Adipocyte (in vitro differentiated cells): ENCODE measurements at places on chromosomes 6 and 20.

GRCh38 chr6:170176898-170177771, 113.7 kb downstream of the DLL1 start:
- no peak for DNase-seq

GRCh38 chr20:17882065-17882833, 86.3 kb downstream of the SNX5 start:
- DNase-seq: no peak

DNA sequence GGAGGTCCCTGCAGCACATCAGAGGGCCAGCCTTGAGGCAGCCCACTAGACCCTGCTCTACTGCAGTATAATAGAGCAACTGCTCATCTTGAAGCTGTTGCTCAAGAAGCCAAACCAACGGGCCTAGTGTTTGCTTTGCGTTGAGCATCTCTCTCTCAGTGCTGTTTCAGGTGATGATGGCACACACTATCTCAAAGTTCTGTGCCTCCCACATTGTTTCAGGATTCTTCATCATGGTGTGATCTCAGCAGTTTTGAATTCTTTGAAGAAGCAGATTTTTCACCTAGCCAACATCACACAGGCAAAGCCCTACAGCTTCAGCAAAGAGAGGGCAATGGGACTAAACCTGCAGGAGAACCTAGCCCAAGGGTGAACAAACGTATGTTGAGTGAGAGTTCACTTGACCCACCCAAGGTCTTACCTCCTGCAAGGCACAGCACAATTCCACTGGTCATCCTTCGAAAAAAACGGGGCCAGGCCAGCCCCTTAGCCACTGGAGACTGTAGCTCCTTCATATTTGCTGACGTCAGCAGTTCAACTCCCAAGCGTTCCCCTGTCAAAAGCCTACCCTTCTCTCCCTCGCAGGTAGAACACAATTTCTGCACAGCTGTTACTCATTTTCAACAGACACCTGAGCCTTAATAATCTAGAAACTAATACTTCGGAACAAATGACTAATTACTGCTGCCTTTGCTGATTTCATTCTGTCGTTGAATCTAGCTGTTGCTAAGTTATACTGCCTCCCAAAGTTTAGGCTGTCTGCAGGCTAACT, 15.8 kb downstream of the MYB start:
- DNase-seq: no peak

DNA sequence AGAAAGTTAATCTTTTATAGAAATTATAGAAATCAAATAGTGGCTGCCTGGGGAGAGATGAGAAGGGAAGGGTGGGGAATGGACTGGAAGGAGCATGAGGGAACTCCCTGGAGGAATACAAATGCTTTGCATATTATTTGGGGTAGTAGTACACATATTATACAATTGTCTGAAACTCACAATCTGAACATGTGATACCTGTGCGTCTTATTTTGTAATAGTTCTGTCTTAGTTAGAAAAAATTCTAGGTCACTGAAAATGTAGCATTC, 30.7 kb upstream of the SPTLC3 start:
- no peak for DNase-seq

- DNase-seq: no peak
Measured at GRCh38 chr6:11785774-11786579, 7.4 kb upstream of the ADTRP start.

- DNase-seq: no peak
Measured at GRCh38 chr6:109313139-109313538, 69.1 kb downstream of the CD164 start.

DNA sequence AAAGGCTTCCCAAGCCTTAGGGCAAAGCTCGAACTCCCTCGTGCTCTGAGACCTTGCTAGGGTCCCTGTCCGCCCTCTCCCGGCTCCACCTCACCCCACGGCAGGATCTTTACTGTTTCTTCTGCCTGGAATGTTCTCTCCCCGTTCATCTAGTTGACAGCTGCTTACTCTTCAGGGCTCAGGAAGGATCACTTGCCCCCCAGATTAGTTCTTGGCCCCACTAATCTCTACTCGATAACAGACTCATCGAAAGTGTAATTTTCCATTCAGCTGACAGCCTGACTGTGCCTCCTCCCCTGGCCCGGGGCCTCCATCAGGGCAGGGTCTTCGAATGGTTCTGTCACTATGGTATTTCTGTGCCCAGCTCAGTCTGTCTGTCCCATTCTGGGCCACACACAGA, 3.1 kb downstream of the MAP1LC3A start:
- no peak for DNase-seq

GRCh38 chr6:55882718-55883569, 7.6 kb upstream of the BMP5 start:
- peak; percentile 75 for DNase-seq

DNA sequence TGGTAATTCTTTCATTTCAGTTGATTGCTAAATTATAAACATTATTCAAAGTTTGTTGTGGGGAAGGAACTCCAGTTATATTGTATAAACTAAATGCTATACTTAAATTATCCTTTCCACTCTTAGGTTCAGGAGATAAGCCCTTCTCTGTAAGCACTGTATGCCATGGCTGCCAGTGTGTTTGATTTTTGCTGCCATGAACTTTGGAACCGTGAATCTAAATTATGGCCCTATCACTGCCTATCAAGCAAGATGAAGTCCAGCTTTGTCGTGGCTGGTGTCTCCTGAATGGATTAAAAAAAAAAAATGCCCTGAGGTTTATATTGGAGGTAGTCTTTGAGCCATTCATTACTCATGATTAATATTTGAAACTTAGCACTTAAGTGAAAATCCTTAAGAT, 44.7 kb downstream of the CDC5L start:
- DNase-seq: no peak

DNA sequence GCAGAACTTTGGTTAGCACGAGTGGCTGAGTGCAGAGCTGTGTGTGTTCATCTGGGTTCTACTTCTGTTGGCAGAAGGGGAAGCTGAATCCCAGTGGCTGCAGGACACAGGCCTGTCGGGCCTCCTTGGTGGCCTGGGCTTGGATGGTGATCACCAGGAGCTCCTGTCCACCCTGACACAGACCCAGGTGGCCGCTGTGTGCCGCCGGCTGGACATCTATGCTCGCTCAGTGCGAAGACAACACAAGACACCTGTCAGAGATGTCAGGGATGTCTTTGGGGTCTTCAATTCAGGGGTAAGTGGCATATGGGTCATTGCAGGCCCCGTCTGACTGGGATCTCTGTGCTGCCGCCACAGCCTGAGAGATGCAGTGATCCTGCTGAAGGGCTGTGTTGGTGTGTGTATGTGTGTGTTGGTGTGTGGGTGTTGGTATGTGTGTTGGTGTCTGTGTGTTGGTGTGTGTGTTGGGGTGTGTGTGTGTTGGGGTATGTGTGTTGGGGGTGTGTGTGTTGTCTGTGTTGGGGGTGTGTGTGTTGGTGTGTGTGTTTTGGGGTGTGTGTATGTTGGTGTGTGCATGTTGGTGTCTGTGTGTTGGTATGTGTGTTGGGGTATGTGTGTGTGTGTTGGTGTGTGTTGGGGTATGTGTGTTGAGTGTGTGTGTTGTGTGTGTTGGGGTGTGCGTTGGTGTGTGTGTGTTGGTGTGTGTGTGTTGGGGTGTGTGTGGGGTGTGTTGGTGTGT, 25.5 kb downstream of the ARHGAP40 start:
- no peak for DNase-seq

DNA sequence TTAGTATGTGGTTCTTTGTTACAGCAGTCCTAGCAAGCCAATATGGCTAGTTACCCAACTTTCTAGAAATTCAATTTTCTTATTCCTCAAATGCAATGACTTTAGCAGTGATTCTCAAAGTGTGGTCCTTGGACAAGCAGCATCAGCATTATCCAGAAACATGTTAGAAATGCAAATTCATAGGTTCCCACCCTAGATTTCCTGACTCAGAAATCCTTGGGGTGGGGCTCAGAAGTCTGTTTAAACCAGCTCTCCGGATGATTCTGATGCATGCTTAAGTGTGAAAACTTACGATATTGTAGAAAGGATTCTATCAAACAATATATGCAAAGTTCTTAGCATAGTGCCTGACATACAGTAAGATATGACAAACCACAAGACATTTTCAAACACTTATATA, 757.1 kb downstream of the DHX35 start:
- no peak for DNase-seq

DNA sequence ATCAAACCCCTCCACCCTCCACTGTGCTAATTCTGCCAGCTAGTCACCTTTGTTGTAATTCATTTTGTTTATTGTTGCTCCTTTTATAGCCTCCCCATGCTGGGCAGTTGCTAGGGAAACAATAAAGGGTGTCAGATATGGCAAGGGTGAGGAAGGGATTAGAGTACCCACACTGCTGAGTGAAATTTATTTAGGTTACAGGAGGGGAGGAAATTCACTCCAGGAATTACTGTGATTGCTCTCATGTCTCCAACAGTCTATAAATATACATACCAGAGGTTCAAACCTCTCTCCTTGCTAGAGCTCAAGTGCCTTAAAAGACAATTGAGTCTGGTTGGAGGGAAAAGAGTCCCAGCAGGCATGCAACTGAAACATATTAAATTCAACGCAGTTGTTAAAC, 90.6 kb upstream of the ADGRF1 start:
- no peak for DNase-seq

- DNase-seq: no peak
Measured at GRCh38 chr6:129671442-129672340, 38.3 kb downstream of the ARHGAP18 start.

GRCh38 chr6:145036848-145037567, 698.3 kb downstream of the EPM2A start:
- no peak for DNase-seq

GRCh38 chr20:10788055-10788454, 114.3 kb upstream of the JAG1 start:
- no peak for DNase-seq

DNA sequence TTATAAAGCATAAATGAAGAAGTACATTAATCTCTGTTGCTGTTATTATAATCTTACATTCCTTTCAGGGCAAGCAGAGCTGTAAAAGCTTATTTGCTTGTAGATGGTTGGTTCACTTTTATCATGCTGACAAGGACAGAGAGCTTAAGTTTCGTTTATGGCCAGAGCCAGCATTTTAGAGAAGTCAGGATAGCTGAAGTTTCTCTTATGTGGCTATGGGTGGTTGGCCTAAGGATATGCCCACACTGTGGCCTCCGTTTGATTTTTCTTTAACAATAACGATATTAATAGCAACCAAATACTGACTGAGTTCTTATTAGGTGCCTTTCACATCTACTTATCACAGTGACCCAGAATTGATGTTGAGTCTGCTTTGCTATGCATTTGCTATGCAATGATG, 78.5 kb downstream of the FARS2 start:
- no peak for DNase-seq

DNA sequence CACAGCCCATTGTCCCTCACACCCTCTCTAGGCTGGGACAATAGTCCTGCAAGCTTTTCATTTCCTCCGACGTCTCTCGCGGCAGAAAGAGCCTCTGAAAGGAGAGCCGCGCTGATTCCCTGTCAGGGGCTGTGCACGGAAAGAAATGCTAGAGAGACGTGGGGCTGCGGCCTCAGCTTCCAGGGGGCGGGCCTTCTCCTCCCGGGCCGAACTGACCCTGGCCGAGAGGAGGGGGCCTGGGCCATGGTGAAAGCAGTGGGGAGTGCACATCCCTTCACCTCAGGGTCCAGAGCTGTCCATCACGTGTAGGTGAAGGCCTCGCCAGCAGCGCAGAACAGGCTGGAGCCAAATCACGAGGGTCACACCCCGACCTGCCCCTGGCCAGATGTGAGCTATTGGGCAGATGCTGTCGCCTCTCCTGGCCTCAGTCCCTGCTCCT, 220.4 kb downstream of the TAF4 start:
- DNase-seq: no peak

- DNase-seq: no peak
Measured at GRCh38 chr6:71997341-71997740, 111.0 kb downstream of the RIMS1 start.

- DNase-seq: no peak
Measured at GRCh38 chr6:30399390-30400058, 54.6 kb downstream of the RPP21 start.

DNA sequence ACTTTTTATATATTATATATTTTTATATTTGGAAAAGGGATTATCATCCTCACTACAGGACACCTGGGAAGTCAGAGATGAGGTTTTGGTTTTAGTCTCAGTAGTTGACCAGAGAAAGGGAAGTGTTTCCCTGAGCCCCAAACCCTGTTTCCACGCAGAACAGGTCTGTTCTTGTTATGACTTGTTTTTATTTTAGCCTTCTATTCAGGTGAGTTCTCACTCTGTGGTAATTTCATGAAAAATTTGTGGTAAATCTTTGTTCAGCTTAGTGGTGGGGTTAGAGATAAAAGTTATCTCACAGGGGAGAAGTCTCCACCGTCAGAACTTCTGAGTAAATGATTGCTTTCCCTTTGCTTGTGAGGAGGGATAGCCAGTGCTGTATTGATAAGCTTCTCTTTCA, 224.9 kb downstream of the FARS2 start:
- no peak for DNase-seq

DNA sequence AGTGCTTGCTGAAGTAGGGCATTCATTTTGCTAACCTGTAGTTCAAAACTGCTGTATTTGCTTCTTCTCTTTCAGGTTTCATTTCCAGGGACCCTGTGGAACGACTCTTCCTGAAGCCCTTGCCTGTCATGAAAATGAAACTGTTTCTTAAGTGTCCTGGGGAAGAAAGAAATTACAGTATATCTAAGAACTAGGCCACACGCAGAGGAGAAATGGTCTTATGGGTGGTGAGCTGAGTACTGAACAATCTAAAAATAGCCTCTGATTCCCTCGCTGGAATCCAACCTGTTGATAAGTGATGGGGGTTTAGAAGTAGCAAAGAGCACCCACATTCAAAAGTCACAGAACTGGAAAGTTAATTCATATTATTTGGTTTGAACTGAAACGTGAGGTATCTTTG, 3.4 kb upstream of the NOL7 start:
- no peak for DNase-seq

GRCh38 chr6:145756170-145756662, 20.9 kb upstream of the EPM2A start:
- DNase-seq: peak; percentile 96

GRCh38 chr6:4466261-4466660, 309.9 kb upstream of the CDYL start:
- peak; percentile 42 for DNase-seq

DNA sequence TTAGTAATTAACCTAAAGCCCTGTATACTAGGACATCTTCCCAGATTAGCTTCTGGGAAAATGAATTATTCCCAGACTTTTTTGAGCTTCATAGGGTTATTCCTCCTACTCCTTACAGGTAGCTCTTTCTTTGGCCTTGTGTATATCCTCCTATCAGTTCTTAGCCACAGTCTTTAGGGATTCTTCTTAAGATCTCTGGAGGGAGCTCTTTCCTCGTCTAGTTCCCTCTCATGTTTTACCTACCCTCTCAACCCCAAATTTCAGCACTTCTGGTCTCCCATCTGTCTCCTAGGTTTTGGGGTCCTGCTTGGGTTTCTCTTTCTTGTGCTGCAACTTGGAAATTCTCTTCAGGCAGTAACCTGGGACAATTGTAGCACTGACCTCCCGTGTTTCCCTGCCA, 46.4 kb upstream of the SLC35B3 start:
- DNase-seq: peak; percentile 17
